ENCODE measurements at places on chromosomes 2 and 18.

DNA sequence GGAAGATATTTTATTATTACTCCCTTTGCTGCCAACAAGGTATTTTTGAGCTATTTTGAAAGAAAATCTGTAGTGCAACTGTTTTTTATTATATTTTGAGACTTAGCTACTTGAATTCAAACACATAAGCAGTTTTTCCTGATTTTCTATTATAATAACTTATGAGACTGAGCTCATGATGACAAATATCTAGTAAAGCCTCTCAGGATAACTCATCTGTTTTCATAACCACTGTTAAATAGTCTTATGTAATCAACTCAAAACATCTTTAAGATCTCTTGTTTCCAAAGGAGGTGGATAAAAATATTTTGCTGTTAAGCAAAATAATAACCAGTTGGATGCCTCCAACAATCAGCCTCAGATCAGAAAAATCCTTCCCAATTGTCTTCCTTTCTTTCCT, 21.9 kb upstream of the PPP1CB start:
- no peak for DNase-seq

GRCh38 chr18:32381761-32382160, 88.9 kb downstream of the GAREM1 start:
- DNase-seq: no peak

DNA sequence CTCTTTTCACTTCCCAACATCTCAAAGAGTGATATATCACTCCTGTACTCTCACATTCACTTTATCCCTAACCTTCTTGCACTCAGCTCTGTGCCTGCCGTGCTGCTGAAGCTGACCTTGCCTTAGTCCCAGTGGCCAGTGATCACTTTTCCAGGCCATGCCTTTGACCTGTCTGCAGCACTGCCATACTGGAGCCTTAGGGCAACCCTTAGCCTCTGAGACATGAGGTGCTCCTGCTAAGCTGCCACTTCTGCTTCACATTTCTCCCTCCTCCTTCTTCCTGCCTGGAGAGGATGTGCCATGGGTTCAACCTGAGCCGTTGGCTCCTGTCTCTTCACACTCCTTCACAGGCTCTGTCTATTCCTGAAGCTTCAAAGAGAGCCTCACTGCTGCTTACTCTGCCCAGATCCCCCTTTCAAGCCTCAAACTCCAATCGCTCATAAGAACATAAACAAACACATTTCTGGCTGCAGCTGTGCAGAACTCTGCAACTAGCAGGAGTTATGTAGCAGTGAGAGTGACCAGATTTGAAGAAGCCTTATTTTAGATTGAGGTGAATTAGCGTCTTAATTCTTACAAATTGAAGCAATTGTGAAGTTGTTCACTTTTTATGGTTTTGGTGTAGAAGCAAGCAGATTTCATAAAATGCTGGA, 716.2 kb upstream of the FANCL start:
- no peak for DNase-seq

- peak; percentile 9 for DNase-seq
Observed at GRCh38 chr2:124027182-124027581, 2.1 kb downstream of the CNTNAP5 start.

DNA sequence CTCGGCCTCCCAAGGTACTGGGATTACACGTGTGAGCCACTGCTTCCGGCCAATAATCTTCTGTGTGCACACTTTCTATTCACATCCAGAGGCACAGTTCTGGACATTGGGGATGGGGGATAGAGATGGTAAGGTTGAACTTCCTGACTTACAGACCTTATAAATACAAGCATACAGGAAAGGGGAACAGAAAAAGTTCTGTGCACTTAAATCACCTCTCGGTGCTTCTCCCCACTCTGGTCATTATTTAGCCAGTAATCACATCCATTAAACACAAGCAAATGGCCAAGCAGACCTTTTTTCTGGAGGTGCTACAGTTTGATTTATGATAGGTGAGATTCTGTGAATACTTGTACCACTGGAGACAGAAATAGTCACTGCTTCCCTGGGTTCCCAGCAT, 110.6 kb downstream of the CRIM1 start:
- no peak for DNase-seq

GRCh38 chr2:43006834-43007543, 214.6 kb upstream of the HAAO start:
- no peak for DNase-seq

Data from prostate gland (tissue), 2 donors.